PC-3 (cell line): ENCODE measurements at places on chromosomes 2 and 18.

- peak; percentile 16 for DNase-seq
These were observed 55.2 kb upstream of the NRP2 start for GRCh38 chr2:205627085-205627484.

DNA sequence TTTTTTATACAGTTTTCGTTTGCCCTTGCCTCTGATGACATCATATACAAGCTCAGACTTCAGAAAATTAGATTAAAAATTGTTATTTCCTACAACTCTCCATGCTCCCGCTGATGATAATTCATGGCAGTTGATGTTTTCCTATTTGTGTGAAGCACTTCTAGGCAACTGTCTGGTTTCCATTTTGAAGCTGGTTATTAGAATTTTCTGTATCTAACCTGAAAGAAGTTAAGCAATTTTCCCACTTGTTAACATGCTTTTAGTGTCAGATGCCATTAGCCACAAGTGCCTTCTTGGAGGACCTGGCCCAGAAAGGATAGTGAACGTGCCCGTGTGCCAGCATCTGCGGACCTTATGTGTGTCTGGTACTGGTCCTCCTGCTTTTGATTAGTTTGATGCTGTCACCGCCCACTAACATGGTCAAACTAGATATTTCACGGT is 347.6 kb upstream of the RAB12 start:
- DNase-seq: no peak

- no peak for DNase-seq
These were observed 65.8 kb upstream of the SLC35F5 start for GRCh38 chr2:113822087-113822815.

GRCh38 chr2:134039912-134040581 is 213.8 kb upstream of the MGAT5 start:
- DNase-seq: no peak

- DNase-seq: no peak
These were observed 95.2 kb upstream of the GULP1 start for GRCh38 chr2:188196343-188197008.

DNA sequence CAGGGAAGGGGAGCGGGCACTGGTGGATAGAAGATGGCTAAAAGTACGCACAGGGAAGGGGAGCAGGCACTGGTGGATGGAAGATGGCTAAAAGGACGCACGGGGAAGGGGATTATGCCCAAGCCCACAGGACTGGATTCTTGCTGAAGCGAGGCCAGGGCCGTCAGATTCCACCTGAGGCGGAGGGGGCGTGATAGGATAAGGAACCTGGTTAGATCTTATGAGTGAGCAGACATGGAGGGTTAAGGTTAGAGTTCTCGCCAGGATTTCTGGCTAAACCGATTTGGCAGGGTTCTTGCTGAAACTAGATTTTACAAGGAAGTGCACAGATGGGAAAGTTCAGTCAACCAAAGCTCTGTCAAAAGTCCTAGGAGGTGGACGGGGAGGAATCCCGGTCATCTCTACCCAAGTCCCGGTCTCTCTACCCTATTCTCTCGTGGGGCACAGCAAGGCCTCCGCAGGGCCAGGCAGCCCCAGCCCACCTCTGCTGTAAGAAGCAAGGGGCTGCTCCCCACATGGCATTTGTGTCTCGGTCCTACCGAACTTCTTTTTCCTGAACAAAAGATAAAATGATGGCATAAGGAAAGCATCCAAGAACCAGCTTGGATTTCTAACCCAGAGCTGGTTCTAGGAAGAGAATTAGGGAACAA is 140.8 kb downstream of the PTGR3 start:
- no peak for DNase-seq

GRCh38 chr2:143499061-143499460 is 369.8 kb downstream of the ARHGAP15 start:
- no peak for DNase-seq

DNA sequence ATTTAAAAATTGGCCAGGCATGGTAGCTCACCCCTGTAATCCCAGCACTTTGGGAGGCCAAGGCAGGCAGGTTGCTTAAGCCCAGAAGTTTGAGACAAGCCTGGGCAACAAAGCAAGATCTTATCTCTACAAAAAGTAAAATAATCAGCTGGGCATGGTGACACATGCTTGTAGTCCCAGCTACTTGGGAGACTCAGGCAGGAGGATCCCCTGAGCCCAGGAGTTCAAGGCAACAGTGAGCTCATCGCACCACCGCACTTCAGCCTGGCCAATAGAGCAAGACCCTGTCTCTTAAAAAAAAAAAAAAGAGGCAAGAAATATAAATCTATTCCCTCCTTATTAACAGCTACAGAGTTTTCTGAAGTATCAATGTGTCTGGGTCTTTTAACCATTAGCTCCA is 51.9 kb downstream of the ESCO1 start:
- DNase-seq: no peak

GRCh38 chr2:160392201-160392600 is 101.4 kb downstream of the RBMS1 start:
- peak; percentile 71 for DNase-seq

- DNase-seq: no peak
These were observed 40.6 kb upstream of the FN1 start for GRCh38 chr2:215476424-215476823.

DNA sequence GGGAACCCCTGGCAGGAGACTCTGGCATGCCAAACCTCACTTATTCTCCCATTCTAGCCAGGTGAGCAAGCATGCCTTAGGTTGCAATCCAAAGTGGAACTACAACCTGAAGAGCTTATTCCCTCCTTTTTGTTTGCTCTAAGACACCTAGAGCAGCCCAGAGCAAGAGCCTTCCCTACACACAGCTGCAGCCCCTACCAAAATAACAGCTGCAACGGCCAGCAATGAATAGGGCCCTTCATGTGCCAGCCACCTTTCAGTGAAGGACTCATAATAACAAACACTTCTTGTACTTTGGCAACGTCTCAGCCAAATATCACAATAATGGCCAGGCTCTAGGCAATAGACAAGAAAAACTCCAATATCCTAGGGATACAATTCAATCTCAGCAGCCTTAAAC is 178.7 kb downstream of the ALK start:
- no peak for DNase-seq

DNA sequence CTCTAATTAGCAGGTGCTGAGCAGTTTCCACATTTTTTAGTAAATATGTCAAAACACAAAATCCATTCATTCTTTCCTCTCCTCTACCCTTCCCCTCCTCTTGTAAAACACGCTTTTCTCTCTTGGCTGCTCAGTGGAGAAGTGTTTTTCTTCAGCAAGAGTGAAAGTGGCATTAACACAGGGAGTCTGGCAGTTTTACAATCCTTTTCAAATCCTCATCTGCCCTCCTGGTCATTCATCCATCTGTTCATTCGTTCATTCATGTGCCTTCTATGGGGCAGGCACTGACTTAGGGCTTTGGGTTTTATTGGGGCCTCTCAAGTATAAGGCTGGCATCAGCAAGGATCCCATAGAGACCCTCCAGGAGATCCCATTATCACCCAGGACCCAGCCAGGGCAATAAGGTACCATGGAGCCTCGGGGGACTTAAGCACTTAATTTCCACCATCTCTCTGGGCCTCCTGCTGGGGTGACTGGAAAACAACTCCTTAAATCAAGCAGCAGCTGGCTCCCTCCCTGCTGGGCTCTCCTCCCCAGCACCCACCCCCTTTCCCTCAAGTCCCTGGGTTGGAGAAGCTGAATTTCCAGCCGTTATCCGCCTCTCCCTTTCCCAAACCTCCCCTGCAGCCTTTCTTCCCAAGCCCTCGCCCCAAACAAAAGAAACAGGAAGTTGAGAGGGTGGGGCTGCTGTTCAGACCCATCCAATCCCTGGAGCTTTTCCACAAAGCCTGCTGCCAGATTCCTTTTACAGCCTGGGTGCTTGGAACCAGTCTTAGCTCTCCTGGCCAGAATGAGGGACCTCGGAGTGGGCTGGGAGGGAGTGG is 32.6 kb downstream of the MARCHF4 start:
- peak; percentile 9 for DNase-seq

DNA sequence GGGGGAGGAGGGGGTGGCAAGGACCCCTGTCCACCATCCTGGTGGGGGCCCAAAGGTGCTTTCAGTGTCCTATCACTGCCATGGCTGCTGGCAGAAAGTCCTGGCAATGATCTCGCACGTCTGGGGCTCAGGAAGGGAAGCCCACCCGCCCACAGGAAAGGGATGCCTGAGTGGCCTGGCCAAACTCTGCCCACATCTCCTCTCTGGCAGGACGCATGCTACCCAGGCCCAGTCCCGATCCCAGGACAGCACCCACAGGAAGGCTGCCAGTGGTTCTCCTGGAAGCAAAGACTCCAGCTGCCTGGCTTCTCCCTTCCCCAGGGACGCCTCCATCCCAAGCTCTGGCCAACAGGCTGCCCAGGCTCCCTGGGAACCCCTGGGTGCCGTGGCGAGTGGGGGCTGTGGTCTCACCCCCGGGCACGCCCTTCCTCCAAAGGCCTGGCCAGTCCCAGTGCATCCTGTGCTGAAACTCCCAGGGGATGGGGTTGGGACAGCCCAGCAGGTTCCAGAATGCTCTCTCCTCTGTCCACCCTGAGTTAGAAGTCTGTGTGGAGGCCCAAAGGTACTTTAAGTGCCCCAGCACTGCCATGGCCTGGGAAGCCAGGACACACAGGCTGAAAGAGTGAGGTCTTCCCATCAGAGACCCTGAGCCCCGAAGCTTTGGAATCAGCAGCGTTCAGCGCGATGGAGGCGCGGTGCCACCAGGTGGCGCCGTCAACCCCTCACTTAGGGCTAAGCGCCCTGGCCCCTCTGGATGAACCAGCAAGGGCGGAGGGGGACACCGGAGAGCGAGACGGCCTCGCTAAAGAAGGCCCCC is 29.8 kb upstream of the TAF1B start:
- peak; percentile 80 for DNase-seq

GRCh38 chr2:38581193-38582147 is 21.3 kb downstream of the HNRNPLL start:
- peak; percentile 86 for DNase-seq

DNA sequence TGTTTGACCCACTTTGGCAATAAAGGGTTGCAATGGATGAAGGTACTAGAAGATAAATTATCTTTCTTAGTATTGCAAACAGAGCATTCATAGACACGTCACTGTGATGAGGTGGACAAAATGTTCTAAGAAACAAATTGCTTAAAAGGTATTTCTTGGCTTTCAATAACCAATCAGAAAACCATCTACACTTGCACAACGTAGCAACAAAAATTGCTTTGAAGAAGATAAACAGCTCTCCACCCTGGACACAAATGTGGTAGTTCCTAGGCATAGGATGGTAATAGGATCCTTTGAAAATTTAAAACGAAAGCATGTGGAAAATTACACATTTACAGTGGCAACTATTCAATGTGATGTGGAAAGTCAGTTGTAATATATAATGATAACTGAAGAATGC is 439.9 kb upstream of the ETAA1 start:
- no peak for DNase-seq

DNA sequence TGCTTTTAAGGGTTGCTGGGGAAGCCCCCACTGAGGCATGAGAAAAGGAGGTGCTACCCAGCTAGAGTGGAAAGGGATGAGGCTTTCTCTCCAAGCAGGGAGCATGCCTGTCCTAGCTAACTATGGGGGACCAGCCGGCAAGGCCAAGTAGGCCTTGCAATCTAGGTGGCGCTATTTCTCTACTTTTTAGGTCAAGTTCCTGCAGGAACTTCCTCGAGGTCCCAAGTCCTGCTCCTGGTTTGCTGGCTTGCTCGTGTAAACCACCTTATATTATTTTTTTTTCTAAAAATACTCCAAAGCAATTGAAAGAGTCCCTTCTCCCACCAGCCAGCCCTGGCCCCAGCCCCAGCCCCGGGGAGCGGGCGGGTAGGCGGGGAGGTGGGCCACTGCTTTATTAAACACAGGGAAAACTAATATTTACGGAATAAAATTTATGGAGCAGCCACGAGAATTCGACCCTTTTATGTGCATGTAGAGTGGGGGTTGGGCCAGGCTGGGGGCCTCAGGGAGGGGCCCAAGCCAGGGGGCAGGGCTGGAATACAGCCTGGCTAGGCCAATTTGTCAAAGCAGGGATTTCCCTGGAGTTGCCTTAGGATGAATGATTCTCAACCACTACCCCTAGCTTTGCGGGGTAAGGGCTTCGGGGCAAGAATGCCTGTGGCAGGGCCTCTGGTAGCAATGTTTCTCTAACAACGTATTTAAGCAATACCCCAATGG is 12.8 kb upstream of the IHH start:
- peak; percentile 83 for DNase-seq

GRCh38 chr2:41622301-41622700 is 425.5 kb upstream of the PKDCC start:
- no peak for DNase-seq

GRCh38 chr18:58254873-58255511 is 211.0 kb downstream of the NEDD4L start:
- DNase-seq: peak; percentile 26

DNA sequence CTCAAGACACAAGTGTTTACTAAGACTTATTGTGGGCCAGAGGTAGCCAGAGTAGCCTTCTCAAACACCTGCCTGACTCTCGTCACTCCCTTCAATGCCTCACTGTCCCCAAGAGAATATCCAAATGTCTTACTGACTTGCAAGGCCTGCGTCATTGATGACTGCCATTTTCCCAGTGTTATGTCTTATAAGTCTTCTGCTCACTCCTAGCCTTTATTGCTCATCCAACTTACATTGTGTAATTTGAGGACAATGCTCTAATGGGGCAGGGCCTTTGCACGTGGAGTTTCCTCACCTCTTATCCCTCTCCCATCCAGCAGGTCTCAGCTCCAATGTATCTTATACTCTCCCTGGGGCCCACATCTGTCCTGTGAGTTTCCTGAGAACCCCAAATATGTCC is 10.1 kb upstream of the CD226 start:
- DNase-seq: no peak

- no peak for DNase-seq
These were observed 31.7 kb upstream of the SELENOI start for GRCh38 chr2:26314243-26314642.

- DNase-seq: no peak
These were observed 17.0 kb downstream of the COL4A4 start for GRCh38 chr2:227147023-227147422.
